ENCODE measurements at places on chromosomes 4 and X.

- DNase-seq: no peak
Measured at GRCh38 chr4:188819233-188819632, 680.0 kb downstream of the TRIML1 start.

DNA sequence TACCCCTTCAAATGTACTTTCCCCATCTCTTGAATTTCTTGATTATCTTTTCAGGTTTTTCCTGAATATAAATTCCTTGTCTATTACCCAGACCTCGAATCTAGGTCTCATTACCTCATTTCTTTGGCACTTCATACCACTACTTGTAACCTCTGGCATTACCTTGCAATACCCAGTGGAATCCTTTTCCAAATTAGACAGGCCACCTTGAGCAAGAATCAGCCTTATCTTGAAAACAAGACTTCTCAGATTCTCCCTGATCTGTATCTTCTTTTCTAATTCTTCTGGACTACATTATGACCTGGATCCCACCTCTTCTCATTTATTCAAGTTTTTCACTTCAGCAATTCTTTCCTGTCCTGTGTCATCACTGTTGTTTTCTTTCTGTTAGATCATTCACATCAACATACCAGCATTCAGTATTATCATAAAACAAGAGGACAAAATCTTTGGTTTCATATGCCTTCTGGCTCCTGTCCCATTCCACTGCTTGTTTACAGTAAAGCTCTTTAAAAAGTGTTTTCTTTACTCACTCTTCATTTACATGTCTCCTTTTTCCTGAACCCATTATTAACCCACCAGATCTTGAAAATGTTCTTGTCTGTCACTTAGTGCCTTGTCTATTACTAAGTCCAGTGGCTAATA is 275.6 kb upstream of the HS3ST1 start:
- no peak for DNase-seq

DNA sequence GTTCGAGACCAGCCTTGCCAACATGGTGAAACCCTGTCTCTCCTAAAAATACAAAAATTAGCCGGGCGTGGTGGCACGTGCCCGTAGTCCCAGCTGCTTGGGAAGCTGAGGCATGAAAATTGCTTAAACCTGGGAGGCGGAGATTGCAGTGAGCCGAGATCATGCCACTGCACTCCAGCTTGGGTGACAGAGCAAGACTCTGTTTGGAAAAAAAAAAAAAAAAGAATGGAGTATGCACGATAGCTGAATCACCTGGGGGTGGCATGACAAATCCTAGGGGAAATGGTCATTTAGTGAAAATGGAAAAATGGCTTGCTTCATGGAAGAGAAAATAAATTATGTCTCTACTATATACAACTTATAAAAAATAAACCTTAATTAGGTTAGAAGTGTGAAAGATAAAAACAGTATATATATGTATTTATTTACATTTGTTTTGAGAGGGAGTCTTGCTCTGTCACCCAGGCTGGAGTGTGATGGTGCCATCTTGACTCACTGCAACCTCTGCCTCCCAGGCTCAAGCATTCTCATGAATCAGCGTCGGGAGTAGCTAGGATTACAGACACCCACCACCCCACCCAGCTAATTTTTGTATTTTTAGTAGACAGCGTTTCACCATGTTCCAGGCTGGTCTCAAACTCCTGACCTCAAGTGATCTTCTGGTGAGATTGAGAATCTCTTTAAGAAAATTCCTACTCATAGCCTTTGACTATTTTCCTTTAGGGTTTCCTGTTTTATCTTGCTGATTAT is 19.3 kb upstream of the ING2 start:
- DNase-seq: no peak

DNA sequence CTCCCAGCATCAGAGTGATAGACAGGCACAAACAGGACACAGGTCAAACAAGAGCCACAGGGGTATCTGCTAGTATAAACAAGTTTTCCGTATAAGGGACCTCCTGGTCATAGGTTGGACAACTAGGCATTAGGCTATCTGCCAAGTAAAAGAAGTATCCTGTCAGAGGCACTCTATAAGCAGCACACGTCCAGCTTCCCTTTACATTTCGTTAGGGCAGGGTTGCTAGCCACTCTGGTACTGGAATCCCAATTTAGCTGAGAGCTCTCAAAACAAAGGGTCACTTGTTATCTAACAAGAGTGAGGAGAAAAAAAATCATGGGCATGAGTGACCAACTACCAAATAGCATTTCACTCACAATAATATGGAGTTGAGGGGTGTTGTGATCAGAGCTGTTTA is 780.7 kb upstream of the DIAPH2 start:
- DNase-seq: no peak

All from AG04449 (cell line).